ENCODE measurements at places on chromosomes 7 and 10. TPM values are rescaled to one million over a fixed set of nuclear protein-coding genes. Genes with fewer than 3 reads are reported as not detected.

DNA sequence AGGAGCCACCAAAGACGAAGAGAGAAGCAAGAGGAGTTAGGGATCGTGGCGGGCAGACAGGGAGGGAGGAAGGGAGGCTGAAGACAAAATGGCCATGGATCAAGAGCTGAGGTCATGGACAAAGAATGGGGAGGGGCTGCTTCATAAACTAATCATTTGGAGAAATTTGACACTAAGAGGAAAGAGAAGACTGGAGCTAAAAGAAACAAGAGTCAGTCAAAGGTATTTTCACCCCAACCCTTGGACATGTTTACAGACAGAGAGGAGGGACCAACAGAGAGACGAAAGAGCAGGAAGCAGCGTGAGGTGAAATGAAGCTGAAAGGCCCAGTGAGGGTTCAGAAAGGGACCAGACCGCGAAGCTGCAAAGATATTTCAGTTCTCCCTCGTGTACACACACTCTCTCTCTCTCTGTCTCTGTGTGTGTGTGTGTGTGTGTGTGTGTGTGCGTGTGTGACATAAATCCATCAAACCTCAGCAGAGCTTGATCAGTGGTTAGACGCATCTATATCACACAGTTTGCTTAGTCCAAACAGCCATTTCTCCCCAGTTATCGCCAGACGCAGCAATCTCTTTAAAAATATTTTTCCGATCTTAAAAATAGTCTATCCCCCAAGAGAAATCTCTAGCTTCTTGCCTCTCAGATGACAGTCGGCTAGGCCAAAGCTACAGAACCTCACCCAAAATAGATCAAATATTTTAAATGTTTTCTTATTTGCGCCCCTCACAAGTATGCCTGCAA is 12.5 kb upstream of the CALD1 start:
- H3K4me1 ChIP-seq: no peaks in the 10 kb centered on the region
- no peak for DNase-seq
- no peak overlapping the region for H3K4me3 ChIP-seq
- no peaks in the 10 kb centered on the region for H3K27me3 ChIP-seq
- H3K27ac ChIP-seq: no peak overlapping the region
- no peaks in the 10 kb centered on the region for H3K36me3 ChIP-seq

DNA sequence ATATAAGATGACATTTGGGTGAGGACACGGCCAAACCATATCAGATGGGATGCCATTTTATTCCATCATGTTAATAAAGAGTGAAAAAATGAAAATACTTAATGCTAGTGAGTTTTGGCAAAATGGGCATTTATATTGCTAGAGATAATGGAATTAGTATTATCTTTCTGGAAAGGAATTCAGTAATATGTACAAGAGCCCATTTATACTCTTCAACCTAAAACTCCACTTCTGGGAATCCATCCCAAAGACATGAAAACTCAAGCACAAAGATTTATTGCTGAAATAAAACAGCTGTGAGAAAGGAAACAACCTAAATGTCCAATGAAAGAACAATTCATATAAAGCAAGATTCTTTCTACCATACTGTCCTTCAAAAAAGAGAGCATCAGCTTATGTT is 96.0 kb upstream of the TMEM168 start:
- no peak for DNase-seq
- H3K27me3 ChIP-seq: no peaks in the 10 kb centered on the region
- no peak overlapping the region for H3K27ac ChIP-seq
- no peak overlapping the region for H3K4me3 ChIP-seq
- no peaks in the 10 kb centered on the region for H3K36me3 ChIP-seq
- no peaks in the 10 kb centered on the region for H3K4me1 ChIP-seq

DNA sequence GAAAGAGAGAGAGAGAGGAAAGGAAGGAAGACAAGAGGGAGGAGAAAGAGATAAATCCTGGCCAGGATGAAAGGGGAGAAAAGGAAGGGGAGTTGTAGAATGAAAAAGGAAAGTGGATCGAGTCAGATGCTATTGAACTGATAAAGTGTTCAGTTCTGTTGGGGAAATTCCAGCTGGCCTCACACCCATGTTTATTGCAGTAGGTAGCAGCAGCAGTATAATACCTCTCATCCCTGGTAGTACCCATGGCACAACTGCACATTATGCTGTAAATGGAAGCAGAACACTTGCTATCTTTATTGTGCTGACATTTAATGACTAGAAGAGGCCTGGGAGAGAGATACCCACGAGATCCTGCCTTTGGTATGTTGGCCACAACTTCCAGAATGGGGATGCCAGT is 178.1 kb downstream of the EVX1 start:
- H3K27me3 ChIP-seq: no peaks in the 10 kb centered on the region
- no peak overlapping the region for H3K4me3 ChIP-seq
- H3K36me3 ChIP-seq: no peaks in the 10 kb centered on the region
- H3K27ac ChIP-seq: no peak overlapping the region

Gene ATOH7
- total RNA-seq: not detected
